ENCODE measurements at places on chromosomes 11 and 22.

DNA sequence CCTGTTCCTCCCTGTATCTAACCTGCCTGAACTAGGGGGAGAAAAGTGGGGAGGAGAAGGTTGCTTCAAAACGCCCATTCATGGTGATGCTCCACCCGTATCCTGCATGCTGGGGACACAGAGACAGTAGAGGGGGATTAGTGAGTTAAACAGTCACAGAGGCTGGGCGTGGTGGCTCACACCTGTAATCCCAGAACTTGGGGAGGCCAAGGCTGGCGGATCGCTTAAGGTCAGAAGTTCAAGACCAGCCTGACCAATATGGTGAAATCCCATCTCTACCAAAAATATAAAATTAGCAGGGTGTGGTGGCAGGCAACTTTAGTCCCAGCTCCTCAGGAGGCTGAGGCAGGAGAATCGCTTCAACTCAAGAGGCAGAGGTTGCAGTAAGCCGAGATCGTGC is 1.8 kb upstream of the DENND5A start:
- no peak for ATAC-seq

GRCh38 chr11:12356944-12357655 is 20.3 kb upstream of the PARVA start:
- ATAC-seq: no peak

DNA sequence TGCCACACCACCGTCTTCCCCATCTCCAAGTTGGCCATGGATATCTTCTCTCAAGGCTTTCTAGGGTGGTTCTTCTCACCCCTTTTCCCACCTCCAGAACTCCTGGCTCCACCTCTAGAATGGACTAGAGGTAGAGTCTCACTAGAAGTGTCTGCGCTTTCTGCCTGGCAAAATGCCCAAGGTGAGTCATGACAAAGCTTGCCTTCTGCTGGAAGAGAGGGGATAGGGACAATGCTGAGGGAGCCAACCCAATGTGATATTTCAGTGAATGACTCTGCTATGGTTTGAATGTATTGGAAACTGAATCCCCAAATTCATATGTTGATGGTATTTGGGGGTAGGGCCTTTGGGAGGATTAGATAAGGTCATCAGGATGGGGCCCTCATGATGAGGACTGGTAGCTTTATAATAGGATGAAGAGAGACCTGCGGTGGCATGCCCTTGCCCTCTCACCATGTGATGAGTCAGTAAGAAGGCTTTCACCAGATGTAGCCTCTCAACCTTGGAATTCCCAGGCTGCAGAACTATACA is 4.1 kb upstream of the CD82 start:
- no peak for ATAC-seq

- peak; percentile 43 for ATAC-seq
These were observed at the start of gene BRD1 for GRCh38 chr22:49827853-49828598. TSS of gene BRD1 (minus strand) at chr22:49827873. CDS start at chr22:49824317, 3,556 bp downstream.

GRCh38 chr11:32099516-32099915 is 8.6 kb downstream of the RCN1 start:
- no peak for ATAC-seq
